ENCODE measurements at places on chromosomes 4 and X. TPM values are rescaled to one million over a fixed set of nuclear protein-coding genes. Genes with fewer than 3 reads are reported as not detected.

GRCh38 chr4:4734425-4734824, 125.0 kb upstream of the MSX1 start:
- no peaks in the 10 kb centered on the region for H3K27me3 ChIP-seq
- no peaks in the 10 kb centered on the region for H3K36me3 ChIP-seq

DNA sequence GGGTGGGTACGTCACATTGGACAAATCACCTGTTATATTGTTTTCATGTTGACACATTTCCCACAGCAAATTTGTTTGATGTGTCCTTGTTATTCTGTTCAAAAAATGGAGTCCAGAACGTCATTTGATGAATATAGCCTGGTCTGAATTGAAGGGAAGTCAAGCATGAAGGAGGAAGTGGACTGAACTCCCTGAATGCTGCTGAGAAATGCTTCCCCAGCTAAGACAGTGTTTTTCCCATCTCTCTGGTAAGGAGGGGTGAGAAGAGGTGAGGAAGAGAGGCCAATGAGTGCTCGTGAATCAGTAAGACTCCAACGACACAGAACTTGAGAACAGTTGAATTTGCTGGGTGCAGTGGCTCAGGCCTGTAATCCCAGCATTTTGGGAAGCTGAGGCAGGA, 127.4 kb downstream of the RBM47 start:
- H3K4me3 ChIP-seq, result no peak overlapping the region
- no peaks in the 10 kb centered on the region for H3K4me1 ChIP-seq
- no peaks in the 10 kb centered on the region for H3K36me3 ChIP-seq
- no peak overlapping the region for H3K27ac ChIP-seq
- DNase-seq, result no peak
- no peaks in the 10 kb centered on the region for H3K27me3 ChIP-seq

DNA sequence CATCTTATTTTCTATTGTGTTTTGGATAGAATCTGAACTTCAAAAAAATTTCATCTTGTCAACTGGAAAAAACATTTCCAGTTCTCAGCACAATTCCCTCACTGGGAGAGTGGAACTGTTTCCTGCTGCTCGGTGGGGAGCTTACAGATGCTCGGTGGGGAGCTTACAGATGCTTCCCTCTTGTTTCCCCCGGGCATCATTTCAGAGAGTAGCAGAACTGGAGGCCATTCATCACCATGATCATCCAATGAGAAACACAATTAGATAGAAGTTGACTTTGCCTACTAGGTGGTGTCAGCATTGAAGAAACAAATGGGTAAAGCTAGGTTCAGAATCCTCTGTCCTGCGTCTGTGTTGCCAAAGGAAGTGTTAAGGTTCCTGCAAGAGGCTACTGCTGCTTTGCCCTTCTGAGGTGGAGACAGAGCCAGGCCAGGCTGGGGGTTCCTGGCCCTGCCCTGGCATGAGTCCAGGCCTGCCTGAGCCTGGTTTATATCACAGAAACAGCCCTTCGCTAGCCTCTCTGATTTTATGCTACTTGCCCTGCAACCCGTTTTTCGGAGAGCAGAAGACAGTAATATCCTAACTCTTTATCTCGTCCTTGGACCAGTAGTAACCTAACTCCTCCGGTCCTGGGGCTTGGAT, 70.6 kb downstream of the TAPT1 start:
- DNase-seq, result no peak
- H3K27ac ChIP-seq, result no peak overlapping the region
- no peaks in the 10 kb centered on the region for H3K27me3 ChIP-seq
- H3K4me1 ChIP-seq, result peaks cover 4% of the 10 kb centered on the region

- H3K4me3 ChIP-seq, result no peak overlapping the region
- no peaks in the 10 kb centered on the region for H3K36me3 ChIP-seq
- no peaks in the 10 kb centered on the region for H3K4me1 ChIP-seq
- DNase-seq, result no peak
- no peaks in the 10 kb centered on the region for H3K27me3 ChIP-seq
- no peak overlapping the region for H3K27ac ChIP-seq
These were observed 228.8 kb downstream of the SHROOM3 start for GRCh38 chr4:76663824-76664223.

GRCh38 chr4:158777423-158778155, 8.8 kb downstream of the FNIP2 start:
- DNase-seq, result no peak
- peaks cover 2% of the 10 kb centered on the region for H3K4me1 ChIP-seq
- H3K27ac ChIP-seq, result no peak overlapping the region
- H3K27me3 ChIP-seq, result no peaks in the 10 kb centered on the region

GRCh38 chr4:171817026-171817425, 3.8 kb downstream of the GALNTL6 start:
- H3K4me1 ChIP-seq, result peaks cover 7% of the 10 kb centered on the region
- no peaks in the 10 kb centered on the region for H3K36me3 ChIP-seq
- no peaks in the 10 kb centered on the region for H3K27me3 ChIP-seq
- no peak overlapping the region for H3K4me3 ChIP-seq

DNA sequence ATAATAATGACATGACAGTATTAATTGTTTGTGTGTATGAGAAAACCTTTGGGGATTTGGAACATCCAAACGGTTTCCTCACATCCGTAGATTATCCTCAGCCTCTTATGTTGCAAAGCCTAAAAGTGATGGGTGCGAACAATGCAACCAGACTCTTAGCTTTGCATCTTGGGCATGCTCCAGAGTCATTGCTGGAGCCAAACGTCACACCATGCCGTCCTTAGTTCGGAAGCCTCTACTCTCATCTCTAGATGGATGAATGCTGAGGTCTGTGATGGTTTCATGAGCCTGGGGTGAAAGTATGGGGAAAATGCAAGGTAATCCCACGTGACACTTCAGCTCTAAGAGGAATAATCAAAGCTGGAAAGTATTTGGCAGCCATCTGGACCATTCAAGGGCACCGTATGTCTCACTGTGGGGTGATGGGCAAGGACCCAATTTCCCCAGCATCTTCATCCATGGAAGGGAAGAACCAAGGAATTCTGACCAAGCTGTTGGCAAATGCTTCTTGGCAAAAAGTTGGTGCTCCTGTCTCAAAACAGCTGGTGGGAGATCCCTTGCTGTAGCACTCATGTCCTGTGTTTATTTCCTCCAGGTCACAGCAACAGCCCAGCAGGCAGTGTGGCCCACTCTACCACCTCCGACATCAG, 6.3 kb upstream of the RTL5 start:
- no peak for DNase-seq
- H3K27me3 ChIP-seq, result no peaks in the 10 kb centered on the region
- H3K36me3 ChIP-seq, result no peaks in the 10 kb centered on the region
- no peak overlapping the region for H3K27ac ChIP-seq
- no peaks in the 10 kb centered on the region for H3K4me1 ChIP-seq

Gene STBD1
- total RNA-seq, result 2.1 TPM

Gene ASB12
- 0.53 TPM for total RNA-seq

Measured in ovary (tissue), 10 donors.